ENCODE measurements at places on chromosomes 5 and 9.

- DNase-seq: no peak
Measured at GRCh38 chr5:59051951-59052350, 469.1 kb downstream of the RAB3C start.

- peak; percentile 68 for DNase-seq
Measured at GRCh38 chr5:142109331-142110045, 909 bp downstream of the NDFIP1 start.

- DNase-seq: no peak
Measured at GRCh38 chr5:155783791-155784190, 543.2 kb upstream of the SGCD start.

DNA sequence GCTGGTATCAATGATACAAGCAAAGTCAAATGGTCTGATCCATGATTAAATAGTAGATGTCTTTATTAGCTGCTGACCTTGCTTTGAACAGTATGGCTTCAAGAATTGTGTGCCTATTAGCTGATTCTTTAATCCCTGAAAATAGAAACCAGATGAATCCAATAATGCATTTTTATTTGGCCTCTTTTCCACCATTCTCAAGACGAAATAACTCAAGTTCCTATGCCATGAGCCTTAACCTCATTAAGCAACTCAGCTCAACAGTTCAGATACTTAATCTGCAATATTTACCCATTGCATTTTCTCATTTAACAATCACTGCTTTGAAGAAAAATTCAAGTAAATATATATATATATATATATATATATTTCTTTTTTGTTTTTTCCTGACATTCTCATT is 588.6 kb upstream of the MEF2C start:
- no peak for DNase-seq

- no peak for DNase-seq
Measured at GRCh38 chr9:115117999-115118878, at the start of gene TNC. TSS of gene TNC (minus strand) at chr9:115118157. CDS start at chr9:115091018, 27,139 bp downstream.

DNA sequence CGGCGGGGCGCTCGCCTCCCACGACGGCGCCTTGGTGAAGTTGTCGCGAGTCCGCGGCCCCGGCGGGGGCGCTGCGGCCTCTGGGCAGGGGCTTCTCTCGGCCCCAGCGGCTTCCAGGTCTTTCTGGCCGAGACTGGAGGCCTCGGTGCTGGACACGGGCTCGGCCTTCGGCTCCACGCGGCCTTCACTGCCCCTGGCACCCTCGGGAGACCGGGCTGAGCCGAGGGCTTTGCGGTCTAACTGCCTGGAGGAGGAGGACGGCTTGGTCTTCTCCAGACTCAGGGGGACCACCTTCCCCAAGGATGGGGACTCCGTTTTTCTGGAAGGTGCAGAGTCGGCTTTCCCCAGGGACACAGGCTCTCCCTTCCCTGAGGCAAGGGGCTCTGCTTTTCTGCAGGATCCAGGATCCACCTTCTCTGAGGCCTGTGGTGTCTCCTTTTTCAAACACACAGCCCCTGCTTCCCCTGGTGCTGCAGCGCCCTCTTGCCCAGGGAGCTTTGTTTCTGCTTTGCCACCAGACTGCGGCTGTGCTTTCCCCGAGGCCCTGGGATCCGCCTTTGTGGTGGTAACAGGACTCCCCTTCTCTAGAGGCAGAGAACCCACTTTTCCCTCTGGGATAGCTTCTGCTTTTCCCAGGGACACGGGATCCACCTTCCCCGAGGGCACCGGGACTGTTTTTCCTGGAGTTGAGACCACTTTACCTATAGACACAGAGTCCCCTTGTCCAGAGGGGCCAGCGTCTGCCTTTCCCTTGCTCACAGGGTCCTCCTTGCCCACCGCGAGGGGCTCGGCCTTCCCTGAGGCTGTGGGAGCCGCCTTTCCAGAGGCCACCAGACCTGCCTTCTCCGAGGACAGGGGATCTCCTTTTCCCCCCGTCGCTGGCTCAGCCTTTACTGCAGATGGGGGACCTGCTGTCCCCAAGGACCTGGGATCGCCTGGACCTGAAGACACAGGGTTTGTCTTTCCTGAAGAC is 12.3 kb downstream of the GPRIN1 start:
- DNase-seq: no peak

DNA sequence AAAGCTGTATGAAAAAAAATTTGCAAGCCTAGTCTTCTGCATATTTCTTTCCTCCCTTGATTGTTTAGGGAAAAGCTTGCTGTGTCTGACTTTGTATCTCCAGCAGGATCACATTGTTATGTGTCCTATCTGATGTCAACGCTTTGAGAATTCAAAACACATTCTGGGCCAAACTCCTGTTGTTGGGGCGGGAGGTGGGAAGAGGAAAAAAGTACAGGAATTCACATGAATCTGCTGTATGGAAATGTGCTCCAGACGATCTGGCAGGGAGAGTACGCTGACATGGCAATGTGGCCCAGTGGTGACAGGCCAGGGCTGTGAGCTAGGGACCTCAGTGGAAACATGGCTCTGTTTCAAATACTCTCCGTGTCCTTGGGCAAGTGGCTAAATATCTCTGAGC is 87.4 kb upstream of the GNA14 start:
- no peak for DNase-seq

DNA sequence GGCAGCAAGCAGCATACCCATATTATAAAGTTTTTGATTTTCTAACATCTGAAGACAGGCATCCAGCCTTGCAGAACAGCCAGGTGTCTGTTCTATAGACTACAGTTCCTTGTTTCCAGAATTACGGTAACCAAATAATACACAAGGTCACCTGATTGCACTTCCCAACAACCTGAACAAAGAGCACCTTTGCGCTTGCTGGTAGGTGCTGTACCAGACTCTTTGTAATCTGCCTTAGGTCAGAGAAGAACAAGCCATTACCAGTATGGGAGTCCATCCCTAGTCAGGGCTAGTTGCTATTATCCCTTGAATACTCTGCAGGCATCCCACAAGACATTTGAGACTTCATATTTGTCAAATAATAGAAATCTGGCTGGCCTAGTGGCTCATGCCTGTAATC is 256.2 kb downstream of the ARRDC3 start:
- DNase-seq: no peak

- no peak for DNase-seq
Measured at GRCh38 chr9:3884736-3885135, 358.9 kb upstream of the RFX3 start.

DNA sequence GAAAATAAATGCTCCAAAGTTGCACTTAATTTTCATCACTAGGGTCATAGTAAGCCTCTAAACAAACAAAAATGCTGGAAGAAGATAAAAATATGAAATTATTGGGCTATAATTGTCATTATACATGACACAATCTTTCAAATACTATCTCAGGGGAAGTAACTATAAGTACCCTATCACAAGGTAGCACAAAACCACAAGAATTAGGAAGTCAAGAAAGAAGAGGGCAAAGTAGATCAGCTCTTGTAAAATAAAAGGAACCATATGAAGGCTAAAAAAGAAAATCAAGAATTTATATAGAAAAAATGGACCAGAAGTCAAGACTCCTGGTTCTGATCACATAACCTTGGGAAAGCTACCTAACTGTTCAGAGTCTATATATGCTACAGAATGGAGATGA is 48.1 kb downstream of the DIAPH1 start:
- no peak for DNase-seq

DNA sequence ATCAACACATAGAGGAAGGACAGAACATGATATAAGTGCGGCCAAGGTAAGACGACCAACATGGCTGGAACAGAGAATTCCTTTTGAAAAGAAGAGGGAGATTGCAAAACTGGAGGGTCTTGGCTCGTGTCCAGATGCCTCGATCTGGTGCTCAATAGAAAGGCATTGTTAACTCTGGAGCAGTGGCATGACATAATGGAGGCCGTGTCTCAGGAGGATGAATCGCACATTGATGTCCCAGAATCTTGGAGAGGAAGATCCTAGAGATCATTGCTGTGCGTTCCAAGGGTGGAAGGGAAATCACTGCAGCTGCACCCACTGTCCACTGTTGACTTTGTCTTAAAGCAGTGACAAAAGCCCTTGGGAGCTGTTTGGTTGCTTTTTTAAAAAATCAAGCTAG is 30.9 kb downstream of the GRAMD2B start:
- no peak for DNase-seq

DNA sequence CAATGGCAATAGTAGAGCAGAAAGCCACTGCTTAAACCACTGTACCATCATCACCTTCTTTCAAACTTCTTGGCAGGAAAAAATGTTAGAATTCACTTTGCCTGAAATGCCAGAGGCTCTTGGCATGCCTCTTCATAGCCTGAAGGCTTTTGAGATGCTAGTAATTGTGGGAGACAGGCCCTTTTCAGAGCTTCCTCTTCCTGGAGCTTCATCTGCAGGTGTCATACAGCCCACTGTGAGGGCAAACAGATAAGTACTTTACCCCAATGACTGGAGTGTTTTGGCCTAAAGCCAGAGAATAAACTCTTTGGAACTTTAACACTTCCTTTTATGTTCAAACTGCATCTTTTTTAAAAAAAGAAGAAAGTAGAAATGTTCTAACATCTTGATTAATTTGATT is 81.3 kb upstream of the TMEM171 start:
- DNase-seq: no peak

DNA sequence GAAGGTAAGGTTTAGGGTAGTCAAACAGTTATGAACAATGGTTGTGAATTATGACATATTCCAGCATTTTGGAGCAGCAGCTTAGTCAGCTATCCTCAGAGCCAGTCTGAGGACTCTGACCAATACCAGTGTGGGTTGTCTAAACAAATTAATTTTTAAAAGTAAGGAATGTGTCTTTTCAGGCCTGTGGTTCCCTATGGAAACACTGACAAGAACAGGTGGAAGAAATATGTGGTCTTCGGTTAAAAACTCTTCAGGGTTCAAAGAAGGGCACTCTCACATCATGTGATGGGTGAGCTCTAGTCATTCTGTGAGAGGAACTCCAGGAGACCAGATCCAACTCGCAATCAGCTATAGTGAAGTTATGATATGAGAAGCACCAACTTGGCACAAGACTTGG is 33.5 kb upstream of the ALDOB start:
- no peak for DNase-seq

DNA sequence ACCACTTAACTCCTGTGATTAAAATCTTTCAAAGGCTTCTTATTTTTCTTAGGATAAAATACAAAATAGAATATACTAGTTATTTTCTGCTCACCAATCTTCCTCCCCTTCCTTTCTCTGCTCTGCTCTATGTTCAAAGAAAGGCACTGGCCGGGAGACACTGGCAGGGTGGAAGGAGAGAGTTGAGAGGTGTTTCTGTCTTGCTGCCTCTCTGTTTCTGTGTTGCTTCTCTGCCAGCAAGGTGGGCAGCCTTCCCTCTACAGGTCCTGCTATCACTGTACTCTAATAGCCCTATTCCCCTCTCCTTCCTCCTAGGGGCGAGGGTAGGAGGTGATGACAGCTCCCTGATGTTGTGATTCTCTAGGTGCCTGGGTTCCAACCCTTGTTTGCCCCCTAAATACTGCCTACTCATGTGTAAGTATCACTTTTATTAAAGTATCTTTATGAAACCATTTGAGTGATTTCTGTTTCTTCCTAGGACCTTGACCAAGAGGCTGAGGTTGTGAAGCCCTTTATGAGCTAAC is 515.1 kb downstream of the TLE4 start:
- DNase-seq: no peak

GRCh38 chr9:77820293-77820954 is 172.3 kb upstream of the GNA14 start:
- DNase-seq: no peak

GRCh38 chr5:82851471-82851870 is 225.7 kb downstream of the TMEM167A start:
- no peak for DNase-seq

DNA sequence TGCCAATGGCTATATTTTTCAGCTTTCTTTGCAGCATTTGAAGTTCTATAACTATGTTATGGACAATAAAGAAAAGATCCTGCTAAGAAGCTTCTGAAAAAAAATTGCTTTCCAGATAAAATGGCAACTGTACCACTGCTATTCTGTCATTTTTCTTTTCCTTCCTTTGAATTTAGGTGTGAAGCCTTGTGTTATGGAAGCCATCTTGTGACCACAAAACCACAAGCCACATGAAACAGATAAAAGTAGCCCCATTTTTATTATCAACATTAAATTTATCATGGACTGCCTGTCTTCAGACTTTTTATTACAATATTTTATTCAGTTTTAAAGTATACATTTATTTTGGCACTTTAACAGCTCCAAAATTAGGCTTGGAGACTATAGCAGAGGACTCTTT is 289.9 kb upstream of the ACTBL2 start:
- DNase-seq: no peak

DNA sequence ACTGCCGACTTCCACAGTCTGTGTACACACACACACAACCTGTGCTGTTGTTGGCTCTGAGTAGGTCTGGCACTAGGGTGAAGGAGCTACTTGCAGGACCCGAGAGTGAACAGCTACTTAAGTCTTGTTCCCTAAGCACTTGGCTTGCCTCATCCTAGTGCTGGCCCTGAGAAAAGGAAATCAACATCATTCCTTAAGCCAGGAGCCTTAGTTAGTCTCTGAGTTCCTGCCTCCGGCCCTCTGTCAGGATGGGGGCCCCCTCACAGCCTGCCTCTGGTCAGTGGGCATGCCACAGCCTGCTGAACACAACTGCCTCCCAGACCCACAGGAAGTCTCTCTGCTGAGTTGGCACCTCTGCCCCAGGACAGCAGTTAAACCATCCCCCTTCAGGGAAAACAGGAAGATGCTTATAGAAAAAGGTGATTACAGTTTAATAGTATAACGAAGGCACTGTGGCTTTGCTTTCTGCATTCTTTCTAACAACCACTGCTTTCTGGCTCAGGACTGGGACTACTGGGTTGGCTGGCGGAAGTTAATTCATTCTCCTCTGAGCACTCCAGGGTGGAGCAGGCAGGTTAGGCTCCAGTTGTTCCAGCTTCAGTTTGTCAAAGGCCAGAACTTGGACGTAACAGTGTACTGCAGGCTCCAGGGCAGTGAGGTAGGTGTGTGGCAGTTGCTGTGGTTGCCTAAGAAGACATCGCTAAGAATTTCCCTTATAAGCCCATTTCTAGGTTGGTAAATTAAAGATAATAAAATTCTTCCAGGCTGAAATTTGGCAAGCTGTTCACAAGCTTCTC is 2.8 kb downstream of the MAMDC2 start:
- no peak for DNase-seq

DNA sequence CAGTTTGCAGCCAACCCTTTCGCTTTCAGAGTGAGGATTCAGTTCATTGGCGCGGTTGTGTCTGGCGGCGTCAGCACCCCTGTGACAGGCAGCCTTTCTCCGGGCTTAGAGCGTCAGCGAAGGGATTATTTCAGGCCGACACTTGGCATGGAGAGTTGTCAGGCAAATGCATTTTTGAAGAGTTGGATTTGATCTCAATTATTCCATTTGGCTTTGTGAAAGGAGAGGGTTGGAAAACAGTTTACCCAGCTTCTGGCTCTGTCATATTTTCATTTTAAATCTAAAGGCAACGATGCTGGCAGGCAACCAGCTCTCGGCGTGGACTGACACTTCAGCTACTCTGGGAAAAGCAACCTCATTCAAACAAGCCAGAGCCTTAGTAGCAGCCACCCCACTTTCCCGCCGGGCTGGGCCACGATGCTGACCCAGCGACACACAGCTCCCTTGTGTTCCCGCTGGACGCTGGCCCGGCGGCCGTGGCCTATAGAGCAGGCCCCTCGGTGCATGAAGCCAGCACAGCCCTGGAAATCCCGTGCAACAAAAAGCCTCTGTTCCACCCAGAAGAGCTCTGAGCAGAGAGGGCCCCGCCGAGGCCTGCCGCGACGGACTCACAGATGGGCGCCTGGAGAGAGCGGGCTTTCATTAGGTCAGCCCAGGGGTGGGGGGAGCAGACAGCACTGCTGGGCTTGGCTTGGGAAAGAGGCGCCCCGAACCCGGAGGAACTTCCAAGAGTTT is 28.9 kb upstream of the LPCAT1 start:
- DNase-seq: peak; percentile 22

GRCh38 chr9:97365634-97366033 is 46.3 kb upstream of the TDRD7 start:
- no peak for DNase-seq

- no peak for DNase-seq
Measured at GRCh38 chr5:122141751-122142150, 12.4 kb downstream of the ZNF474 start.

All from activated CD8-positive, alpha-beta memory T cell treated with anti-CD3 and anti-CD28 coated beads, Interleukin-2, amount 50 U/mL, for 48 hours (primary cell).